Cardiac fibroblast (primary cell): ENCODE measurements at places on chromosomes 4 and X.
A peak's percentile ranks its signal among the peaks of the same experiment; 100 is the strongest.

DNA sequence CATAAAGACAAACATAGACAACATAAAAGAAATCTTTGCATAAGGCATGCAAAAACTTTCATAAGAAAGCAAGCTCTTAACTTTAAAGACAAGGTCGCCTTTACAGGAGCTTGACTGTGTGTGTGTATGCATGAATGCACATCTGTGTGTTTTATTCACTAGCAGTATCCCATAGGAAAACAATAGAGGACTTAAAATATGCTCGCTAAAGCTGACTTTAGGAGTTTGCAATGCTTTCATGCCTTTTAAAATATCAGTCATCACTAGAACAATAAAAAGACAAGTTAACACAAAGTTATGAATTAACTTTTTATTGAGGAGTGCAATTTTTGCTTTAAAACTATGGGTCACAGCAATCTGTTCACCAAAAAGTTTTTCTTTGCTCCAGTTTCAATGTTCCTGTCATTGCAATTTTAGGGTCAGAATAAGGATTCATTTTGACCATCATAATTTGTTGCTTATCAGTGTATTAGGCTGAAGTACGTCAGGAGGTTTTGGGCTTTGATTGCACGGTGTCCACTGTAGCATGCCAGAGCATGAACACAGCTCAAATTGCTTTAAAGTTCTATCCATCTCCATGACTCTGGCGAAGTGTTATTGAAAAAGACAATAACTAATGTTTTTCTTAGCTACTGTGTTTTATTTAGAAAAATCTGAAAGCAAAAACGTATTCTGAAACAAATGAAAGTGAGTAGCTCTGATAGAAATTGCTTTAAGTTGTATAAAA, 36.9 kb downstream of the ANXA10 start:
- no peak for DNase-seq

DNA sequence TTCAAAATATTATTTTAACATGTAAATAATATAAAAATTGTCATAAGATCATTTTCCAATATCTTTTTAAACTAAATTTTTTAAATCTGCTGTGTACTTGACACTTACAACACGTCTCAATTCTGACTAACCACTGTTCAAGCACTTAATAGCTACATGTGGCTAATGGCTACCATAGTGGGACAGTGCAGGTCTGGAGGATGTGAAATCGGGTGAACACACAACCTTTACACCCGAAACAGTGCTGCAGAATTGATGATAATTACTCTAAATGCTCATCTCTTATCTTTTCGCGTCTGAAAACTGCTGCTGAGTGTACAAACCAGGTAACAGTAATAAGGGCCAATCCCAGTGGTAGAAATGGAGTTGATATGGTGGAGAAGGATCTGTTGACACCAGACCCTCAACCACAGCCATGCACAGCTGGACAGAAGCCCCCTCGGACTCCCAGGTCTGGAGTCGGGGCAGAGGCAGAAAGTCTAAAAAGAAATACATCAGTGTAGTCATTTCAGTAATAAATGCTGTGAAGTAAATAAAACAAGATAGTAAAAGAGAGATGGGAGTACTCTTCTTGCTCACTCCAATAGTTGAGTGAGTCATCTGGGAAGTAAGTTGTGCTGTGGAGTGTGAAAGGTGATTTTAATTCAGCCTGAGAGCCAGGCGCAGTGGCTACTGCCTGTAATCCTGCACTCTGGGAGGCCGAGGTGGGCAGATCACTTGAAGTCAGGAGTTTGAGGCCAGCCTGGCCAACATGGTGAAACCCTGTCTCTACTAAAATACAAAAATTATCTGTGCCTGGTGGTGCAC, 150.0 kb downstream of the CBR4 start:
- no peak for DNase-seq

GRCh38 chrX:151323054-151323453, 74.0 kb upstream of the VMA21 start:
- DNase-seq, result no peak

DNA sequence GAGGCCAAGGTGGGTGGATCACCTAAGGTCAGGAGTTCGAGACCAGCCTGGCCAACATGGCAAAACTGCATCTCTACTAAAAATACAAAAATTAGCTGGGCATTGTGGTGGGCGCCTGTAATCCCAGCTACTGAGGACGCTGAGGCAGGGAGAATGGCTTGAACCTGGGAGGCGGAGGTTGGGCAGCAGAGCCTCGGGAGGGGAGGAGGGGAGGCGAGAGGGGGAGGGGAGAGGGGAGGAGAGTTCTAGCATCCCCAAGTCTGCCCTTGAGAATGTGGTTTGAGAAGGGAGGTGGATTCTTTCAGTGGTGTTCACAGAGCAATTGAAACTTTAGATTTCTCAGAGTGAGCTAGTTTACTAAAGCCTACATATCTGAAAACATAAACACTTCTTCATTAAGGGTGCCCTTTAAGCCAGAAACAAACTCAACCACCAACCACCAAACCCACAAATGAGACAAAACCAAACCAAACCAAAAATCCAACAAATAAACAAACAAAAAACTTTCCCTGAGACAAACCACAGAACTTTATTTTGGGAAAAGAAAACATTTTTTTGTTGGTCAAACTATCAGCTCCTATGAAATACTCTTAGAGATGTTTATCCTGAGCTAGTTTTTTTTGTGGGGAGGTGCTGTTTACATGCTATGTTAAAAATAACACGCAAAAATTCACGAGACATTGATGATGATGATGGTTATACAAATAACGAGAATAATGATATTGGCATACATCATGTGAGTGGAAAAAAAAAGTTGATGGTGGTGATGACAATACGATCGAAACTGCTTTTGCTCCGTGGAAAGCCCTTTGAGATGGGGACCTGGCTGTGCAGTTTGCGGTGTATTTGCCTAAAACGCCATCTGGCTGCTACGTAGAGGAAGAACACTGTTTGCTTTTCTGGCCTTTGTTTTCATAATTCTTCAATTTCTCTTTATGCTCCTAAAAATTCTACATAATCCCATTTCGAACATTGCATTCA, 98.2 kb upstream of the PRKX start:
- DNase-seq, result peak; percentile 65

DNA sequence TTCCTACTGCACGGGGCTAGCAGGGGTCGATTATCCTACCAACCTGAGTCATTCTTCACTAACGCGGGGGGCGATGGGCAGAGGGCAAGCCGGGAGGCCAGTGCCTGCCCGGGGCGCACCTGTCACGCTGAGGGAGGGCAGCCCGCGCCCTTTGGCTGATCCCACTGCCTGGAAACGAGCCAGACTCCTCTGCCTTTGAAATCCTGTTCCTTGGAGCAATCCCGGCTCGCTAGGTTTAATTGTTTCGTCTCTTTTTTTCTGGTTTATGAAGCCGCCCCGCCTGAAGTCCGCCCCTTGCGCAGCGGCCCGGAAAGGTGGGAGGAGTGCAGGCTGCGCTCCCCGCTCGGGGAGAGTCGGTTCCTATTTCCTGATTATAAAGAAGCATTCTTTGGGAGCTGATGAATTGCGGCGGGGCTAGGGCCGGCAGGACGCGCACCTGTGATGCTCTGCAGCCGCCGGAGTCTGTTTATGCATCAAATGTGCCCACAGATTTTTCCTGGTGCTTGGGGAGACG, 484.2 kb downstream of the BCOR start:
- DNase-seq, result no peak

DNA sequence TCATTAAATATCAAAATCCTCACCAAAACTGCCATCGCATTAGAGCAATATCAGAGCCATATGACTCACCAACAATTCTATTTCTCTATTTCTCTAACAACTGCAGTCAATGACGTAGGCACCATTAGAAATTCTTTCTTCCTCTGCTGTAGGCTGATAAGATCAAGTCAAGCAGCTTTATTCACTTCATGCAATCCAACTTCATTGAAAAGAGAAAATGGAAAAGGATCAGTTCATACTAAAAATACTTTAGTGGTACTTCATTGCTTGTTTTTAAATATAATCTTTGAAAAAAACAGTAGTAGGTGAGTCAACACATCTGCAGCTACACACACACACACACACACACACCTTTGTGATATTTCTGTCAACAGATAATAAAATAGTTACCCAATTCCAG, 345.3 kb upstream of the TENM3 start:
- DNase-seq, result peak; percentile 45

DNA sequence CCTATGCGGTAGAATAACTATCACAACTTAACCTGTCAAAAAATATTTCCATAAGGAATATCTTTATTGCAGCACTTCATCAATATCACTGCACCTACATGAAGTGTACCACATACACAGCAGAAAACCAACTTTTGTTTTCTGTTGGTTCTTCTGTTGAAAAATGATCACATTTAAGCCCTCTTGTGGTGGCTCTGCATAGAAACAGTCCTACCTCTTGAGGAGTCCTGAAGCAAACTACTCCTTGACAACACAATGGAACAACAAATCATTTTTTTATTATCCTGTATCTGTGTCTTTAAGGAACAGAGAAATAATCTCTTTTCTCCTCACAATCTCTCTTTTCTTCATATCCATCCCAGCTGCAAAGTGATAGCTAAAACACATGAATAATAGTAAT, 39.8 kb upstream of the ATOH1 start:
- DNase-seq, result peak; percentile 14

- DNase-seq, result peak; percentile 75
Measured at GRCh38 chr4:52982255-52982945, 120.3 kb downstream of the RASL11B start.

GRCh38 chr4:137649711-137650450, 117.6 kb upstream of the PCDH18 start:
- no peak for DNase-seq
